ENCODE measurements at places on chromosomes 3 and 15.

GRCh38 chr15:75302318-75302717 lies 19.7 kb downstream of the GOLGA6D start:
- no peak for DNase-seq

DNA sequence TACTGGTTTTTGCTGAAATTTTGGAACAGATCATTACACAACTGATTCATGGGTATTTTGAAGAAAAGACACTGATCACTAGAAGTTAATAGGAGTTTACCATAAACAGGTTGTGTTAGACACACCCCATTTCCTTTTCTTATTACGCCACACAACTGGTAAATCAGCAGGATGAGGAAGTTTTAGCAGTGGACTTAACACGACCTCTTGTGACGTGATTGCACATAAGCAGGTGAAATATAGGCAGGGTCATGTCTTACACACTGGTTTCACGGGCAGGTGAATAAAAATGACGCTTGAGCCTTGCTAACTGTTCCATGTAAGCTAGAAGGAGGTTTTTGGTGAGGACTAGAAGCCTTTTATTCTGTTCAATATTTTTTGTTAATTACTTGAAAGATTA lies 27.1 kb upstream of the TPRG1 start:
- DNase-seq = no peak

DNA sequence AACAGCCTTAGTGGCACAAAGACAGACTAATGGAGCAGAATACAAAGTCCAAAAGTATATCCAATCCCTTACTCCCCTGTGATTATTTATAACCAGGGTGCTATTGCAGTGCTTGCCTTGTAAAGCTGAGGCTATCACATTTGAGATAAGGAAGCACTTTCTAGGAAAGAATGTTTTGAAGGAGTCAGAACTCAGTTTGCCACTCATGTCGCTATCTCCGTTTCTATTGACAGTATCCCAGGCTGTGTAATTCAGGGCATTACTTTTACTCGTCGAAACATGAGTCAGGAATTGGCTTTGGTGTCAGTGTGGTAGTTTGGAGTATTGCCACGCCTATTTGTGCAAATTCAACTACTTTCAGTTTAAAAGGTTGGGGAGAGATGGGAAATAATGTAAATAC lies 78.4 kb downstream of the FBXL2 start:
- DNase-seq = no peak

DNA sequence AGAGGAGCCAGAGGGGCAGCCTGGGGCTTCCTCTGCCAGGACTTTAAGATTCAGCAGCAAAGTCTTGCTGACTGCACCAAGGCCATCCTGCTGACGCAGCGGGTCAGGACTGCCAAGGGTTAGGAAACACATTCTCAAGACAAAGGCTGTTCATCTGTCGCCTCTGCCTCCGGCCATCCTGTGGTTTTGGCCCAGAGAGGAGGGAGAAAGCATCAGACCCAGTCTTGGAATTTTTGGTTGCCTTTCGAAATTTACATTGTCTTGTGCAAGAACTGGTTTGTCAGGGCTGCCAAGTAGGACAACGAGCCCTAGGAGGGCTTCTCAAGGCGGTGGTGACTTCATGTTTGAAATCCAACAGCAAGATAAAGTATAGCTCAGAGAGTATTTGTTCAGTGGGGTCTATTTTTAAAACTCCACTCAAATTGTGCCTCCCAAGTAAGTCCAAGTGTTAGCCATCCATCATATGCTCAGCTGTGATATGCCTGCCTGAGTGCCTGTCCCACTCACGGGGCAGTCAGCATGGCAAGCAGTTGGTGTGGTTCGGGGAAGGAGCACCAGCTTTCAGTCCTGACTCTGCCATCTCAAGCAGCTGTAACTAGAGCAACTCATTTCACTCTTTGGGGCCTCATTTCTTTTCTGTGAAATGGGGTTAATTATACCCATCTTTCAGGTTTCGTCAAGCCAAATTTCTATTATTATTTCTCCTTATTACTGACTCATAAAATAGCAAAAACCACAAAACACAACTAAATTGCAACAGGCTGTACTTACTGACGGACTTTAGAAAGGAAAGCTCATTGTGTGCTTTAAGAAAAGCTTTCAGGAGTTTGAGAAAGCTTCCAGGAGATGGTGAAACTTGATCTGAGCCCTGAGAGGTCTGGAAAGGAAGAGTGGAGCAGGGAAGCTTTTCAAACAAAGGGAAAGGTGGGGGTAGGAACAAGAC lies 42.4 kb upstream of the RHO start:
- no peak for DNase-seq

- no peak for DNase-seq
These were observed 742.0 kb upstream of the LMCD1 start for GRCh38 chr3:7759630-7760029.

DNA sequence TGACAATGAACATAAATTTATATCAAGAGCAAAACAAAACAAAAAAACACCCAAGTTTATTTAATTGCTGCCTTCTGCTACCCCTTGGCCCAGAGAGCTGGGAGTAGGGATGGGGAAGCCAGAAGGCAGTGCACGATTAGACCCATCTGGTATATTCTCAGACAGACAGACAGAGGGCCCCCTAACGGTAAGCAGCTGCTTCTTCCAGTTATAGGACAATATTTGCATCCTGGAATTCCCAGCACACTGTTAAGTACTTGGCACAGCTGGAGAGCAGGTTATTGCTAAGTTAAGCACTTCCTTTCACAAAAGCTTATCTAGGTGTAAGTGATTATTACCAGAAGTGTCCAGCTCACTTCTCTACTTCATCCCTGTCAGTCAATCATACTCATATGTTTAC lies 39.3 kb downstream of the C2CD4B start:
- no peak for DNase-seq

- DNase-seq = no peak
These were observed 179.1 kb downstream of the NSUN3 start for GRCh38 chr3:94241986-94242385.

All from stimulated activated effector memory CD8-positive, alpha-beta T cell treated with anti-CD3 and anti-CD28 coated beads, Interleukin-12 subunit alpha, Interleukin-12 subunit beta, amount 100 ng/mL, for 72 hours (primary cell).